Stomach (tissue), 19 donors: ENCODE measurements at places on chromosomes 7 and 10. TPM values are rescaled to one million over a fixed set of nuclear protein-coding genes. Genes with fewer than 3 reads are reported as not detected.

Gene SORCS3
- polyA plus RNA-seq = not detected

DNA sequence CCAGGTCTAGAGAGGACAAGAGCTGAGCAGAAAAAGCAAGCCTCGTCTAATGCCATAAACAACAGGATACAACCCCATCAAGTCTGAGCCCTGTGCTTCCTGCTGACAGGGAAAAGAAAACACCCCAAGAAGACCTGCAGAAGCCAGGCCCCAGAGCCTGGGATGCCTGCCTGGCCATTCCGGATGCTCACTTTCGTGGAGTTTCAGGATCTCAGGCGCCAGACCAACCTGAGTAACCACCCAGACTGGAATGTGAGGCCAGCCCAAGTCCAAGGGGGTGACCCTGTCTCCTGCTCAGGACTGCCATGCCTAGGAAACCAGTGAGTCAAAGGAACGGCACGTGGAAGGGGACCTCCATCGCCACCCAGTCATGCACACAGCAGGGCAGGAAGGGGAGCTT lies 74.3 kb downstream of the PLXNA4 start:
- H3K4me3 ChIP-seq = no peak overlapping the region
- H3K36me3 ChIP-seq = no peaks in the 10 kb centered on the region
- DNase-seq = no peak
- peaks cover 31% of the 10 kb centered on the region for H3K4me1 ChIP-seq

DNA sequence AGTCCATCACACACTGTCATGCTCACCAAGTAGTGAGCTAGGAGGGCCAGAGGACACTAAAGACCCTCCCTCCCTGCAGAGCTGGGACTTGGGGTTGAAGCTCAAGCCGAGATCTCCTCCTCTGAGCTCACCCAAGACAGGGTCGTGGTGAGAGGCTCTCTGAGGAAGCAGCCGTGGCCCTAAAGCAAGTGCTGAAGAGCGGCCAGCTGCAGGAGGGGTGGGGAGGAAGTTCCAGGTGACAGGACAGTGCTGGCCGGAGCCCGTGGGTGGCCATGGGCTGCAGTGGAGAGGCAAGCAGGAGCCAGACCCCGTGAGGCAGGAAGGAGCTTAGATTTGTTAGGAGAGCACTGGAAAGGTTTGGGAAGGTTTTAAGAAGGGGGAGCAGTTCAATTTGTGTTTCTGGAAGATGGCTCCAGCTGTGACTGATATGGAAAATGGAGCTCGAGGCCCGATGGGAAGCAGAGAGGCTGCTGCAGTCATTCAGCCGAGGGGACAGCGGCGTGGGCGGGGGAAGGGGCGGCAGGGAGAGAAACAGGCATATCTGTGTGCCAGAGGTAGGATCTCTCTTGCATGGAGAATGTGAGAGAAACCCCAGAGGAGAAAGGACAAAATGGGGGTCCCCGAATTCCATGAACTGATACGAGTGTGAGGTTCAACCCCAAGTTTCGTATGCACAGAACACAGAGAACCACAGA lies 26.9 kb upstream of the DNAAF5 start:
- no peak for DNase-seq
- no peak overlapping the region for H3K27ac ChIP-seq
- H3K36me3 ChIP-seq = no peaks in the 10 kb centered on the region
- H3K4me1 ChIP-seq = peaks cover 12% of the 10 kb centered on the region
- H3K27me3 ChIP-seq = no peaks in the 10 kb centered on the region

- H3K27me3 ChIP-seq = no peaks in the 10 kb centered on the region
- no peak overlapping the region for H3K4me3 ChIP-seq
- H3K27ac ChIP-seq = no peak overlapping the region
- no peak for DNase-seq
- no peaks in the 10 kb centered on the region for H3K4me1 ChIP-seq
These were observed 21.5 kb upstream of the NPVF start for GRCh38 chr7:25249772-25250171.

DNA sequence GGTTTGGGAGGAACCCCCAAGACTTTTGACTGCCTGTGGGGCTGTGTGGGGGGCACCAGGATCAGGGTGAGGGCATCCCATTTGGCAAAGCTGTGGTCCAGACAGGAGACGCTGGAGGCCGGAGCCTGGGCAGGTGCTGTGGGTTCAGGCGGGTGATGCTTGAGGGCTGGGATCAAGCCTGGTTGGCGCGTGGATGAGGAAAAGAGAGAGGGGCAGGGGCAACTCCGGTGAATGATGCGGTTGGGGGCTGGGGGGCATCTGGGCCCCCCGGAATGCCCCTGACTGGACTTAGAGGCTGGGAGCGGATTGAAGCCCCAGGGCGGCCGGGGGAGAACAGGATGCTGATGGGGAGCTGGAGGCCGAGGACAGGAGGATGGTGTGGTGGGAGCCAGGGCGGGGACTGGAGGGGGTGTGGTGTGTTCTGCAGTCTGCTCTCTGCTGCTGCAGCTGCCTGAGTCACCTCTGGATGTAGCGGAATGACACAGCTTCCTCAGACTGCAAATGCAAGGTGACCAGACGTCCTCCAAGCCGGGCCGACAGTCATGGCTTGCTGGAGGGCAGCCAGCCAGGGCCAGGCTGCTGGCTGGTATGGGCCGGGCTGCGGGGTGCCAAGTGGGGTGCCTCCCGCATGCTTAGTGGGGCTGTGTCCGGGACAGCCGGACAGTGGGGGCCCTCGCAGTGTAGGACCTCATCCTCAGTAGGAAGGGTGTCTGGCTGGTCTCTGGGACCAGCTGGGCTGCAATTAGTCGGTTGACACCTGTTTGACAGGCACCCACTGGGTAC lies 3.2 kb downstream of the MAFK start:
- peaks cover 12% of the 10 kb centered on the region for H3K36me3 ChIP-seq
- H3K4me3 ChIP-seq = peak overlapping the region; percentile 69
- peak overlapping the region; percentile 100 for H3K27ac ChIP-seq
- H3K27me3 ChIP-seq = no peaks in the 10 kb centered on the region

DNA sequence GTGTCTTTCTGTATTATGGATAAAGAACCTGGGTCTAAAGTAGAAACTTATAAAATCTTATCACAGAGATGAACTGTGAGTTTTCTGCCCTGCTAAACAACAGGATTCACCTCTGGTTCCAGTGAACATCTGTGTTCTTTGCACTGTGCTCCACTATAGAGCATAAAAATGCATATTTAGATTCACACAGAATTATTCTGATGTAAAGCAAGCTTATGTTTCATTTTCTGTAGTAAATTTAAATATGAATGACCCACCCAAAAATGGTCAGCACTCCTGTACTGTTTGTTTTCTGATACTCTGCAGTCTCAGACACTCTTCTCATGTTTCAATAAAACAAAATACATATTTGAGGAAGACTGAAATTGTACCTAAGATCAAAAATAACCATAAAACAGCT lies 204.5 kb upstream of the PLXDC2 start:
- H3K27ac ChIP-seq = no peak overlapping the region
- no peaks in the 10 kb centered on the region for H3K27me3 ChIP-seq
- H3K4me1 ChIP-seq = no peaks in the 10 kb centered on the region
- no peaks in the 10 kb centered on the region for H3K36me3 ChIP-seq

DNA sequence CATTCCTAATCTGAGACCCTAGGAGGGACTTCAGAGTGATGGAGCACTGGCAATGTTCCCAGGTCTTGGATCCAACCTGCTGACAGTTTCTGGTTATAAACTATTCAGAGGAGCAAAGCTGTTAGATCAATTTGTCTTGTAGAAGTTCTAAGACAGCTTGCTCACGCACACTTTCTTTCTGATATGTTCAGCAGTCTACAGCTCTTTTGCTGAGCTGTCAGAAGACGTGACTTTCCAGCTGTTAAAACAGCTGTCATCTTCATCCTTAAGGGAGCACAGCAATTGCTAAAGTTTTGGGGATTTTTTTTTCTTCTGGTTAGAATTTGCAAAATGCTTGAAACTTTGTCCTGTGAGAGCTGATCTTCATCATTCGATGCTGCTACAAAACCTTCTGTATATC lies 823.1 kb downstream of the SORCS1 start:
- peak; percentile 54 for DNase-seq
- H3K27me3 ChIP-seq = no peaks in the 10 kb centered on the region
- no peaks in the 10 kb centered on the region for H3K36me3 ChIP-seq
- H3K4me1 ChIP-seq = no peaks in the 10 kb centered on the region
- no peak overlapping the region for H3K27ac ChIP-seq
- no peak overlapping the region for H3K4me3 ChIP-seq

GRCh38 chr10:24449321-24449740 lies 240.4 kb downstream of the KIAA1217 start:
- peak overlapping the region; percentile 11 for H3K4me3 ChIP-seq
- peak overlapping the region; percentile 81 for H3K27ac ChIP-seq
- H3K4me1 ChIP-seq = peaks cover 43% of the 10 kb centered on the region
- no peak for DNase-seq
- no peaks in the 10 kb centered on the region for H3K36me3 ChIP-seq
